NCI-H2171 (cell line): ENCODE measurements at places on chromosomes 2 and 18.

DNA sequence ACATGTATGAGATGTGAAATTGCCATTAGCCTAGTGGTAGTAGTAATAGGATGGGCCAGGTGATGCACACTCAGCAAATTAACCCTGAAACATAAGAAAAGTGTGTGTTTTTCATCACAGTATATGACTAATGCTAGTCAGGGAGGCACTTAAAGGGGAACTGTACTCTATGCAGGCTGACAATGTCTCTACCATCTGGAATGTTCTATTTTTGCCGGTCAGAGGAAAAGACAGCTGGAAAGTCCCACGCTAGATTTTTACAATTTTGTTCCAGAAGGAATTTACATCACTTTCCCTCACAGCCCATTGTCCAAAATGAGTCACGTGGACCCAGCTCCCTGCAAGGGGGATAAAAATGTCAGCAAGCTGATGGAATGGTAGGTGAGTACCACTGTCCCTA, 746.3 kb upstream of the CHAC2 start:
- DNase-seq = no peak

DNA sequence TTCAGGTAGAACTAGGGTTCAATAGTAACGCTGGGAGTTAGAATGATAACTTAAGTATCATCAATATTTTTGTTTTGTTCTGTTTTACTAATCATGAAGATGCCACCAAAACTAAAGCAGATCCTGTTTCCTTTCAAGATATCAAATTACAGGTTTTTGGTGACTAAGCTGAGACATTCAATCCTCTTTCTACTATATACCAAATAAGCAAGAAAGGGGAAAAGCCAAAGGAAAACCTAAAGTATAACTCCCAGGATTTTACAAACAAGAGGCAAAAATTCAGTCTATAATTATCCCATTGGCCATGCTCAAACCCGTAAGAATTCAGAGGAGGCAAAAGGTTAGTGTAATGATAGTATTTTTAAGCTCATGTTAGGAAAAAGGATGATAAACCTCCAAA, 175.2 kb upstream of the CCDC150 start:
- peak; percentile 48 for DNase-seq

DNA sequence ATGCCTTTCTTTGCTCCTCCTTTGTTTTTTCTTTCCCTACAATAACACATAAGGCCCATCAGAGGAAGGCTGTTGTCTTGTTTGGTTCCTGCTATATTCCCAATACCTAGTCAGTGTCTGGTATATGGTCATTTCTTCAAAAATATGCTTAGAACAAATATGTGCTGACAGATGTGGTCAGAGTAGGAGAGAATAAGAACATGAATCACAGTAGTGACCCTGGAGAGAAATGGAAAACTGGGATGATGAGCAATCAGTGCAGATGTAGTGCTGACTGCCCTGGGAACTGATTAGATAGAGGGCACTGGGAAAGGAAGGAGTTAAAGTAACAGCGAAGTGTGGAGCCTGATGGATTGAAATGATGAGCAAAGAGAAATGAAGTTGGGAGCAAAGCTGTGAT, 189.4 kb upstream of the LHCGR start:
- DNase-seq = no peak

- DNase-seq = no peak
These were observed 4.4 kb upstream of the NFE2L2 start for GRCh38 chr2:177268901-177269300.

DNA sequence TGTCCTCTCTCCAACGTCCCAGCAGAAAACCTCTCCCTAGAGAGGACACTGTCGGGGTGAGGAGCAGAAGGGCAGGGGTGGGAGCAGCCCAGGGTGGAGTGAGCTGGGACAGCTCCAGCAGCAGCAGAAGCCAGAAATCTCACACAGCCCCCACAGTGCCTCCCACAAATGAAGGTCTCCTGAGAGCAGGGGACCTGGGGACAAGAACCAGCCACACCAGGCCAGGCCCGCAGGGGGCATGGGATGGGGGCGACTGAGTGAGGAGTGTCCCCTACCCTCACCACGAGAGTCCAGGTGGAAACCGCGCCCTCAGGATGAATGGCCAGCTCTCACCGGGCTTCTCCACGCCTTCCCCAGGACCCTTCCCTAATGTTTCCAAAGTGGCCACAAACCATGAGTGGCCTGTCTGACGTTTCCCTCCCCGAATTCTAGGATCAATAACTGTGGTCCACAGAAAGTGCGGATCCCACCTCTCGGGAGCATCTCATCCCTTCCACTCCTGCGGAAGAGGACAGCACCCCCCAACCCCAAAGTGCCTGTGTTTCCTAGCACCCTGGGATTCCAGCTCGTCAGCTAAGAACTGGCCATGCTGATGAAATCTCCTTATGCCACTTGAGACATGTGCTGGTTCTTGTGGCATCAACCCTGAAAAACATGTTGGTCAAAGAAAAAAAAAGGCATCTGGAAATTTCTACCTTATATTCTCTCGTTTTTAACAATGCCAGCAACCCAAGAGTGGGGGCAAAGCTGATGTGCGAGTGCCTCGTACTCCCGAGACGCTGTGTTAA, 121.1 kb downstream of the HDAC4 start:
- no peak for DNase-seq

GRCh38 chr2:69948963-69949645, 12.3 kb downstream of the ASPRV1 start:
- no peak for DNase-seq
